ENCODE measurements at places on chromosomes 6 and 20.

- H3K27ac ChIP-seq, result no peak overlapping the region
- no peaks in the 10 kb centered on the region for H3K27me3 ChIP-seq
- no peak for DNase-seq
- H3K4me3 ChIP-seq, result no peak overlapping the region
Observed at GRCh38 chr6:36227379-36228228, 31.1 kb downstream of the BRPF3 start.

DNA sequence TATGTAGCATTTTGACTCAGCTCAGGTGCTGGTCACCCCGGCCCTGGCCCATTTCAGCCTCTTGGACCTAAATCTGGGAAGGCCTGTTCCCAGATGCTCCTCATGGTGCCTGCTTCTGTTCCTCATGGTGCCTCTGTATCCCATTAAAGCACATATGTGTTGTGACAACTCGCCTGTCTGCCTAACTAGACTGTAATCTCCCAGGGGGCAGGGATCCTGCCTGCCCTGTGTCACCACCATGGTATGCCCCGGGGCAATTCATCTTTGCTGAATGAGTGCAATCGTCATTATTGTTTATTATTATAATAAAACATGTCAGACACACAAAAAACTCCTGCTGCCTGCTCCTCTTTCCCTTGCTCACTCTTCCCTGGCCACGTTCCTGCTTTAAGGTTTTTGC, 62.0 kb downstream of the ZFP64 start:
- no peak overlapping the region for H3K4me3 ChIP-seq
- no peaks in the 10 kb centered on the region for H3K36me3 ChIP-seq
- H3K27ac ChIP-seq, result no peak overlapping the region
- no peak for DNase-seq
- H3K27me3 ChIP-seq, result no peaks in the 10 kb centered on the region

GRCh38 chr20:51862796-51863195, 60.5 kb upstream of the SALL4 start:
- H3K4me3 ChIP-seq, result no peak overlapping the region
- DNase-seq, result no peak
- H3K27me3 ChIP-seq, result no peaks in the 10 kb centered on the region

- DNase-seq, result no peak
- H3K27me3 ChIP-seq, result no peaks in the 10 kb centered on the region
- H3K36me3 ChIP-seq, result no peaks in the 10 kb centered on the region
- no peak overlapping the region for H3K27ac ChIP-seq
Observed at GRCh38 chr6:163337958-163338357, 76.6 kb upstream of the QKI start.
